Hypothalamus (tissue), 51 donors: ENCODE measurements at places on chromosomes 4 and X.

DNA sequence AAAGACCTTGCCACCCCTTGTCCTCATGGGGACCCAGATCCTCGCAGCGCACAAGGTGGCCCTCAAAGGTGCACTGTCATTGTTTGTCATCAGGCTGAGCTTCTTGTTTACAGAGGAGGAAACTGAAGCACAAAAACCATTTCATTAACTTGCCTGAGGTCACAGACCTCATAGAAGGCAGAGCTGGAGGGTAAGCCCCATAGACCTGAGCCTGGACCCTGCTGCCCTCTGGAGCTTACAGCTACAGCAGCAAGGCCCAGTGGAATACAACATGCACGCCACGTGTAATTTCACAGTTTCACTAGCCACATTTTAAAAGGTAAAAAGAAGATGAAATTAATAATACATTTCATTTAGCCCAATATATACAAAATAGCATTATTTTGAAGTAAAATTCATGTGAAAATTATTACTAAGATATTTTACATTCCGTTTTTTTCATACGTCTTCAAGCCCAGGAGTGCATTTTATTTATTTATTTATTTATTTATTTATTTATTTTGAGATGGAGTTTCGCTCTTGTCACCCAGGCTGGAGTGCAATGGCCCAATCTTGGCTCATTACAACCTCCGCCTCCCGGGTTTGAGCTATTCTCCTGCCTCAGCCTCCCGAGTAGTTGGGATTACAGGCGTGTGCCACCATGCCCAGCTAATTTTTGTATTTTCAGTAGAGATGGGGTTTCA is 8.8 kb downstream of the JAKMIP1 start:
- DNase-seq: no peak

GRCh38 chr4:42716996-42717395 is 60.1 kb upstream of the ATP8A1 start:
- DNase-seq: no peak

DNA sequence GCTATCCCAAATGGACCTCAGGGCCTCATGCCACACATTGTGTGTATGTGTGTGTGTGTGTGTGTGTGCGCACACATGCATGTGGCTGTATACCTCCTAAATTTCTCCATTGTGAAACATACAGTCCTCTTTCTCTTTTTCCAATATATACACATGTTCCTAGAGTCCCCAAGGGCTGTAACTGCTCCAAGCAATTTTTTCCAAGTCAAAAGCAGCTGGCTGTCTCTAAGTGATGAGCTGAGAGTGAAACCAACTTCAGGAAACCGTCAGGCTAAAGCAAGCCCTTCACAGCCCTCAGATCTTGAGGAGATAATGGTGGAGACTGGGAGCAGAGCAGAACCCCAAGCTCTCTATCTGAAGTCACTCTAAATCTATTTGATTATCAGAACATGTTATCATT is 496.1 kb upstream of the DIPK2B start:
- no peak for DNase-seq

- peak; percentile 47 for DNase-seq
Measured at GRCh38 chr4:2436301-2436700, 17.5 kb downstream of the CFAP99 start.

DNA sequence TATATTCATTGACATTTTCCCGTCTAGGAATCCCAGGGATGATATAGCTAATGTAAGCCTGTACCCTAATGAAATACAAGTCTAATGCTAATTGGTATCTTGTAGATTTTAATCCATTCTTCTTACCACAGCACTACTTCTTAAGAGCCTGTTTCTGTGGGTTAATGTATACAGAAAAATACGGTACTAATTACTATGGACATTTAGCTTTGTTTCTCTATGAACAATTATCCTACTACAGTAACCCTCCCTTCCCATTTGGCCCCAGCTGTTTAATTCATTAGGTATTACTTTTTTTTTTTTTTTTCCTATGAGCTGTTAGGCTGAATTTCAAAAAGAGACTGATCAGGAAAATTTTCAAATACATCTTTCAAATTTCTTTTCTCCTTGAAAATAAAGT is 245.1 kb upstream of the SLC7A11 start:
- no peak for DNase-seq

DNA sequence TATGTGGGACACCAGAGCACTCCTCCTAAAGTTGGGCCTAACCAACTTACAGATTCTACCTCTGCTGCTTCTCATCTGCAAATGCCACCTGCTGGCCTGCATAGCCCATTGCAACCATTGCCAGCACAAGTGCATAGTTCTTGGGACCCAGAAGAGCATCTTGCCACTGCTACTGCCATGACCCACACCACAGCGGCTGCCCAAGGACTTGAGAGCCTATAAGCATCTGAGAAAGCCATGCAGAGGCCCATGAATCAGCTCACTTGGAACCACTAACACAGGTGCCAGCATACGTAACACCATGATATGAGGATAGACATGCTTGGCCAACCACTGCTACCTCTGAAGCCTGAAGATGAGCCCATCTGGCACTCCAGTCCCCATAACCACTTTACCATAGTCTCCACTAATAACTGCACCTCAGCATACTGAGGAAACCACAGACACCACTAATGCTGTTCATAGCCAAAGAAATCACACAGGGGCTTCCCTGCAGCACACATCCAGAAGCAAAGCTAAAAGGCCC is 258.1 kb upstream of the AGTR2 start:
- no peak for DNase-seq

GRCh38 chr4:23819041-23819511 is 70.8 kb downstream of the PPARGC1A start:
- no peak for DNase-seq

DNA sequence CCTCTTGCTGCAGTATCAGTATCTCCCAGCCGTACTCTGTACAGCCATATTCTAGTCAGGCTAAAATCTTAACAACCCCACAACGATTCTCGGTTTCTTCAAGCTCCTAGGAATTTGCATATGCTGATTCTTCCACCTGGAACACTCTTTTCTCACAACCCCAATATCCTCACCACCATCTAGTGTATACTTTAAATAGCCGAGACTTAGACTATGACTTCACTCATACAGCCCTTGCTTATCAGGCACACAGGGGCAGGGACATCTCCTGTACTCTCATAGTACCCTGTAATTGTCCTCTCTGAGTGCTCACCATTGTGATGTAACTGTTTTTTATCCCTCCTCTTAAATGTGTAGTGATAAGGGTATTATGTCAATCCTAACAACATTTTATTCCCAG is 2126.4 kb upstream of the TENM3 start:
- no peak for DNase-seq

- DNase-seq: no peak
Measured at GRCh38 chr4:46999566-46999965, 6.2 kb upstream of the GABRA4 start.

DNA sequence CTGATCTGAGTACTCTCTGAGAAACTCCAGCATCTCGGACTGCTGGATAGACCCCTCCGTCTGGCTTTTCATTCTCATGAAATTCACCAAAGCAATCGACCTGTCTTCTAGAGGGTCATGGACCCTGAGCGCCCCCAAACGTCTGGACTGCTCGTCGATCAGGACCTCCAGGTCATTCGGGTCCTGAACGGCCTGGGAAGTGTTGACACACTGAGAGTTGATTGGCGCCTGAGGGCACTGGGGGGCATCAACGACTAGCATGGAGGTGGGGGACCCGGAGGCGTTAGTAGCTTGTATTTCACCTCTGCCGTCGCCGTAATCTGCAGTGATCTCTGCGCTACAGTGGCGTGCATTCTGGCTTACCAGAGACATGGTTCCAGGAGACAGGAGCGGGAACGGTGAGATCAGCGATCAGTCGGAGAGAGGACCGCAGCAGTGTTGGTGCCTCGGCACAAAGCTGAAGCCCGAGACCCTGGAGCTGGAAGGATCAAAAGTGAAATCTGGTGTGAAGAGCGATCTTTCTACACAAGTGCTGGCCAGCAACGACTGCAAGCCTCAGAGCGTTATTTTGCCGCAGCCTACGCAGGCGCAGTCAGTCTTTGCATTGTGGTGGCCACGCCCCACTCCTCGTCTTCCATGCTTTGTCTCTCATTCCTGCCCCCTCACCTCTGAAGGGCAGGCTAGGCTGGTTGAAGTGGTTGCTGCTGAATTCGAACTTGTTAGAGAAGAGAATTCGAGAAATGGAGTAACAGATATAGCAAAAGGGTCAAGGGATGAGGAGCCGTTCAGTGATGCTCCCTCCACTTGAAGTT is at the start of gene MAGEE2:
TSS of gene MAGEE2 (minus strand) at position 575 of the 812 bp plus-strand sequence. CDS start at position 372, 203 bp downstream.
- no peak for DNase-seq

GRCh38 chr4:20809812-20810211 is 109.6 kb downstream of the PACRGL start:
- no peak for DNase-seq

- no peak for DNase-seq
Measured at GRCh38 chr4:40800064-40800463, 50.3 kb downstream of the NSUN7 start.

DNA sequence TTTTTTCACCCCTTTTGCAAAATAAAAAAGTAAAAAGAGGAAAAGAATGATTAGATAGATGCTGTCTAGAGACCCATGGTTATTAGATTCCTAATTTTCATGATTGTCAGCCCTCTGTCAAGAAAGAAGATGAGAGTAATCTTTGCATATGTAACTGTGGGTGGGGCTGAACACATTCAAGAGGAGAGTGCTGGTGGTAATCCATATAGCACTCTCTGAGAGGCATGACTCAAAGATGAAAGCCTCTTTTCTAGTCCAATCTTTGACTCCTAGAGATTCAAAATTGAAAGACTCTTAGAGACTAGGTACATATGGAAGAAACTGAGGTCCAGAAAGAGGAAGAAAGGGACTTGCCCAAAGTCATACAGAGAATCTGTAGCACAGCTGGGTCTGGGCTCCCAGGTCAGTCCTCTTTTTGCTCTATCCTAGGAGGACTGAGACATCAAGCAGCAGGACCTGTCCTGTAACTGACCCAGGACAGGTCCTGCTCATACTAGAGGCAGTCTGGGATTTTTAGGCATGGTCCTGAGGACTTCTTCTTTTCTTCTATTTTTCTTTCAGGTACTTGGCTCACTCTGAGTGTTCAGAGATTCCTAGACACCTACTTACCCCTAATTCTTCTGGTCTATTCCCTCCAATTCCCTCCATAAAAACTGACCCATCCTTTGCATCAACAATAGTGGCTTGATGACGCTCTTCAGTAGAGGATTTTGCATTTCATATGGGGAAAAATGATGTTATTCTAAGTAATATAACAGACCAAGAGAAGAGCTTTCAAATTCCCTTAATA is 23.8 kb downstream of the VSIG4 start:
- DNase-seq: no peak

DNA sequence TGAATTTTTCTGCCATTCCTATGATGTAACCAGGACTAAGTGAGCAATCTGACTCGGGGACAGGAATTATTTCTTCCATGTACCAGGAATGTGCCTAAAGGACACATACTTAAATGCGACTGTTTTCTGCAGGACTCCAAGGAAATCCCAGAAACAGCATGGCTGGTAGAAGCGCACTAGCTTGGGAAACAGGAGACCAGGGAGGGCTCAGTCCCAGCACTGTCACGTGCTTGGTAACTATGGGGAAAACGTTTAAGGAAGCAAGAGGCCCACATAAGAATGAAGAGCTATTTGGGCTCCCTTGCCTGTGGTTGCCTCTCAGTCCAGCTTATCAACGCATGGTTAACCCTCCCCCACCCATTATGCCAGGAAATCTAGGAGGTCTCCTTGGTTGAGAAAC is 19.6 kb downstream of the MPP1 start:
- no peak for DNase-seq
